Astrocyte of the spinal cord (primary cell): ENCODE measurements at places on chromosomes 2 and 18.

- DNase-seq = no peak
Measured at GRCh38 chr2:159938395-159938794, 124.0 kb downstream of the PLA2R1 start.

- DNase-seq = peak; percentile 82
Measured at GRCh38 chr2:220104871-220105351, 477.5 kb downstream of the SLC4A3 start.

DNA sequence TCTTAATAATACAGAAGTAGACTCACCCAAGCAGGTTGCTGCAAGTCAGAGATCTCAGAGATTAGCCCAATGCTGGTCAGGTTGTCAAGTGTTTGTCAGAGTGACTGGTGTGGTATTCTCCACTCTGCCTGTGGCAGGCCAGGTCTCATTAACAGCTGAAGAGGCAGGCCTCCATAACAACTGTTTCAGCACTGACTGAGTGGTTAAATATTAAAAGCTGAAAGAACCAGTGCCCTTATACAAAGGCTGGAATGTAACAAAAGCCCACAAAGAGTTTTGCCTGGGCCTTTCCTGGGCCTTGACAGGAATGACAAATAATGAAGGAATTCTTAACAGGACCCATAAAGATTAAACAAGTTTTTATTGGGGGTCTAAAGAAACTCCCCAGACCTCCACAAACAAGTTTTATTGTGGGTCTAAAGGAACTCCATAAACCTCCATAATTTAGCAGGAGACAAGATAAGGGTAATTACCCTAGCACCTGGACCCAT, 26.8 kb downstream of the SULT1C2 start:
- DNase-seq = no peak

- no peak for DNase-seq
Measured at GRCh38 chr18:70074116-70074515, 126.4 kb upstream of the CD226 start.

DNA sequence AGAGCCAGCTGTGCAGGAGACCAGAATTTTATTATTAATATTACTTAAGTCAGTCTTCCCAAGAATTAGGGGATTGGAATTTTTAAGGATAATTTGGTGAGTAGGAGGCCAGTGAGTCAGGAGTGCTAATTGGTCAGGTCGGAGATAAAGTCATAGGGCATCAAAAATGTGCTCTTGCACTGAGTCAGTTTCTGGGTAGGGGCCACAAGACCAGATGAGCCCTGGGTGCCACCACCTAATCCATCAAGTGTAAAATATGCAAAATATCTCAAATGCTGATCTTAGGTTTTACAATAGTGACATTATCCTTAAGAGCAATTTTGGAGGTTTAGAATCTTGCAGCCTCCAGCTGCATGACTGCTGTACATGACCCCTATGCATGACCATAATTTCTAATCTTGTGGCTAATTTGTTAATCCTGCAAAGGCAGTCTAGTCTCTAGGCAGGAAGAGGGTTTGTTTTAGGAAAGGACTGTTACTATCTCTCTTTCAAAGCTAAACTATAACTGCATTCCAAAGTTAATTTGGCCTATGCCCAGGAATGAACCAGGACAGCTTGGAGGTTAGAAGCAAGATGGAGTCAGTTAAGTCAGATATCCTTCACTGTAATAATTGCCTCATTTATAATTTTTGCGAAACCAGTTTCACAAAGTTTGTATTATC, 215.9 kb downstream of the RNF152 start:
- no peak for DNase-seq

DNA sequence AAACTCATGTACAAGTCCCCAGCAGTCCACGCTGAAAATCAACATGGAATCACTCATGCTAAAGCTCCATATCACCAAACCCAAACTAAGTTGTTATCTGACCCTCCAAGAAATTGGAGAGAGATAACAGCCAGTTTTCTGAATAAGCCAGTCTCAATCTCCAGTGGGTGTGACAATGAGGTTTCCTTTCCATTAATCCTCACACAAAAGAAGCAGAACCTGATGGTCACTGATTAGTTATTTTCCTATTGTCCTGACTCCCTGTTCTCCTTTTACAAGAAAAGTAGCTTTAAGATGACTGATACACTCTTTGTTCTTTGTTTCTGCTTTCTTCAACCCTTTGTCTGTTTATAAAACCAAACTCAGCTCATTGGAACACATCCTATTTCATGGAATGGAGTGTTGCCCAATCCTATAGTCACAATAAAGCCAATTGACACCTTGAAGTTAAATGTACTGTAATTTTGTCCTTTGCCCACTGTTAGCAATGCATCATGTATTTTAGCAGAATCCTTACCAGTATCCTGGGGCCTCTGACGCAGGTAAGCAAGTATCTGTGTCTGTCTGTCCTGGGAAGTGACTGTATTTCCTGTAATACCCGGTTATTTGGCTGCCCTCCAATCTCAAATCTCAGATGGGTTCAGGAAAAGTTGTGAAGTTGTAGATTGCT, 30.6 kb upstream of the SH3RF3 start:
- DNase-seq = peak; percentile 19

GRCh38 chr2:158486150-158486969, 29.6 kb downstream of the PKP4 start:
- no peak for DNase-seq

DNA sequence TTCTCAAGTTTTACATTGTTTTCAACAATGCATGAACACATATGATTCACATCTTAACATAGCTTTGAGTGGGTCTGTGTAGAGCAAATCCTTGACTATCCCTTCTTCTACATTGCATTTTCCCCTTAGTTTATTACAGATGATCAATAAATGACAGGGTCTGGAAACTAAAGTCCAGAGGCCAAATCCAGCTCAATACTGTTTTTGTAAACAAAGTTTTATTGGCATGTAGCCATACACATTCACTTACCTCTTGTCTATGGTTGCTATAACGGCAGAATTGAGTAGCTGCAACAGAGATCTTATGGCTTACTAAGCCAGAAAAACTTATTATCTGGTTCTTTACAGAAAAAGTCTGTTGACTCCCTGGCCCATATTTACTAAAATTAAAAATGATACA, 12.8 kb downstream of the FANCL start:
- DNase-seq = no peak

GRCh38 chr2:85133751-85134254, 611 bp downstream of the TCF7L1 start:
- DNase-seq = peak; percentile 40

DNA sequence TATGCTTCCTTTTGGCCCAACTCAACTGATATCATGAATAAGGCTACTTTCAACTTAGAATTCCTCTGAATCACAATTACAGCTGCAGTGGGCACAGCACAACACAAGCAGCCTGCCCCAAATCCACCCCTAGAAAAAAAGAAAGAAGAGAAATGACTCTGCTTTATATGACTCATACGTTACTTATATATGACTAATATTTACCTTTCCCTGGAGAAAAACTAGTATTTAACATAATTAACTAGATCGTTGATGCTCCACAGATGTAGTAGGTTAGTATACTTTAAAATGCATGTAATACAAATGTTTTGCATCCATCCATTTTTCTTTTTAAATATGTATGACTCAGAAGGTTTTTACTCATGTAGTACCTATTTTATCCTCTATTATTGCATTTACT, 133.3 kb upstream of the UNC80 start:
- peak; percentile 76 for DNase-seq

- no peak for DNase-seq
Measured at GRCh38 chr2:174334781-174335251, at the start of gene SP9. Gene SP9, plus strand, starts transcription at chr2:174334954. Its CDS starts 139 bp downstream, at chr2:174335093.

- DNase-seq = no peak
Measured at GRCh38 chr2:171146633-171147032, 14.1 kb downstream of the TLK1 start.

GRCh38 chr2:43737097-43737854, 36.6 kb upstream of the DYNC2LI1 start:
- DNase-seq = peak; percentile 81

DNA sequence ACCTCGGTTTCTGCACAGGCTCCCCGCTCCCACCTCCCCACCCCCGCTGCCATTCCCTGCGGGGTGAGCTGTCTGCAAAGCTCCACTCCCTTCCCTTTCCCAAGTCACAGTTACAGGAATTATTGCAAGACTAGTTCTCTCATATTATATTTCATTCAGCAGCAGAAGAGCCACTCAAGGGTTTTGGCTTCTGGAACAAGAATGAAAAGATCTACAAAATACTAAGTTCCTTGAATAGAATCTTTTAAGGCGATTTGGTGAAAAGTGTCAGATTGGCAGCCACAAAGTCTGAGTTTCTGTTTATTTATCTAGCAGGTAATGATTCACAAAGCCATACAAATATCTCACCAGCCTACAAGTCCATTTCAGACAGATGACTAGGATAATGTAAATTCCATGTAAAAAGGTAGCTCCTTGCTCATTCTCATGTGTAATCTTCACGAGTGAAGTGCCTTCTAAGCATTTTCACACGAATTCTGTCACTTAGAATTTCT, 221.9 kb upstream of the RBBP8 start:
- peak; percentile 61 for DNase-seq

DNA sequence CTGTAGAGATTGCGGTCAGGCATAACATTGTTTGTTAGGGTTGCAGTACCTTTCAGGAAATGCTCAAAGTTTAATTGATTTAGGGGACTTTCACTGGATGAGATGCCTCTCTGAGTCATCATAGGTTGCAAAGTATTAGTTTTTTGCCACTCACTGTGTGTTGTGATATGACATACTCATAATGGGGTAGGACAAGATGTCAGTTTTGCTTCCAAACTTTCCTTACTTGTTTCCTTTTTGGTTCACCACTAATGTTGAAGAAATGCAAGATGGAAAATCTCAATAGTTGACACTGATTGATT, 35.0 kb upstream of the PTH2R start:
- DNase-seq = no peak

GRCh38 chr2:218876562-218877219, 4.0 kb upstream of the WNT10A start:
- DNase-seq = peak; percentile 71

DNA sequence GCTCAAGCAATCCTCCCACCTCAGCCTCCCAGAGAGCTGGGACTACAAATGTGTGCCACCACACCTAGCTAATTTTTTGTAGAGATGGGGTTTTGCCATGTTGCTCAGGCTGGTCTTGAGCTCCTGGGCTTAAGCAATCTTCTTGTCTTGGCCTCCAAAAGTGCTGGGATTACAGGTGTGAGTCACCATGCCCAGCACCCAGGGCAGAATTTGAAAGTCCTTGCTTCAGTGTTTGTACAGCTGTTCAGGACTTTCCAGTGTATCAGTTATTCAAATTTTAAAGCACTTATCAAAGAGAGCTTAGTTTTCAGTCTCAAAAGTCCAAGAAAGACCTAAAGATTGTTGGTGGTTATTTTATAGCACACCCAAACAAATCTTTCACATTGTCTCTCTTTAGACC, 43.6 kb upstream of the VPS54 start:
- DNase-seq = peak; percentile 71

DNA sequence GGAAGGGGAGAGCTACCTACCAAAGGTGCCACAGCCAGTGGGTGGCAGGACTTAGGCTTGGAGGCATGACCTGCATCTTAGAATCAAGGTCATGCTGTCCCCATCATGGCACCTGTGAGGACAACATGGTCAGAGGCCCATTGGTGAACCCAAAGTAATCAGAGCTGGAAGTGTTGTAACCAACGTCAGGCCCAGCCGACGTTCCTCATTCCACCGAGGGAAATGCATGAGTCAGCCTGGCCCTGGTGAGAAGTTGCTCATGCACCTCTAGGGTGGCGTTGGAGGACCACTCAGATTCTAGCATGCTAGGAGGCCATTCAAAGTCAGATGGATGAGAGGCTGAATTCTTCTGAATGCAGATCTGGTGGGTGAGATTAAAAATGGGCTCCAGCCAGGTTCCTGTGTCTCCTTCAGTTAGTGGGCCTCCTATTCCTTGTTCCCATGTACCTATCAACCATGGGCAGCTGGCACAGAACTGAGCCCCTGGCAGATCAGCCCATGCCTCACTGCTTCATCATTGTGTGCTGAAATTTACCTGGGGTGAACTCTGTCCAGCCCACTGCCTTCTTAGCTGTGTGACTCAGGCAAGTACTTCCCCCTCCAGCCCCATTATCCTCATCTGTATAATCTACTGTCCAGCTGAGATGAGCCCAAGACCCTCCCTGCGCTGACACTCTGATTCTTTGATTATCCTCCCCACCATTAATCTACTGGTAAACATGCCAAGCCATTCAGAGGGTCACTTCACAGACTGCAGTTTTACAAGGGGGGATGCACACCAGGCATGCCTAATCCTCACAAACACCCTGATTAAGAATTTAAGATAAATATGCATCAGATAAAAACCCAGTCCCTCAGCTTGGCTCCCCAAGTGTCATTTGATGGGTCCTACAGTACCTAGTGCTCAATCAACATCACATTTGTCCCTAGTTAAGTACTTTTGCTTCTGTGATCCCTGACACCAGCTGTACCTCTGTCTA, 14.0 kb downstream of the SLC14A2 start:
- peak; percentile 67 for DNase-seq

DNA sequence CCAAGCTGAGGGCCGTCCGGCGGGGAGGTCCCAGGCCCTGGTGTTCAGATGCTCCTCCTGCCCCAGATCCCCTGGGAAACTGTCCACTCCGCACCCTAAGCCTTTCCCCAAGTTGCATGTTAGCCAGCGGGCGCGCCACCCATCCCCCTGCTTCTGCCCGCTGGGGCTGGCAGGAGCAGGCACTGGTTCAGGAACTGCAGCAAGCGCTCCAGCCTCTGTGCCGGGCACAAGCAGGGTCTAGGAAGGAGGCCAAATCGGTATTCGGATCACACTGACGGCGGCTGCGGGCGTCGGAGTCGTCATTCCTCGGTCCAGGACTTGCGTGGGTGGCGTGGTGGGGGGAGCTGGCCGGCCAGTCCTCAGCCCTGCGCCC, 53.7 kb downstream of the FAM168B start:
- no peak for DNase-seq

DNA sequence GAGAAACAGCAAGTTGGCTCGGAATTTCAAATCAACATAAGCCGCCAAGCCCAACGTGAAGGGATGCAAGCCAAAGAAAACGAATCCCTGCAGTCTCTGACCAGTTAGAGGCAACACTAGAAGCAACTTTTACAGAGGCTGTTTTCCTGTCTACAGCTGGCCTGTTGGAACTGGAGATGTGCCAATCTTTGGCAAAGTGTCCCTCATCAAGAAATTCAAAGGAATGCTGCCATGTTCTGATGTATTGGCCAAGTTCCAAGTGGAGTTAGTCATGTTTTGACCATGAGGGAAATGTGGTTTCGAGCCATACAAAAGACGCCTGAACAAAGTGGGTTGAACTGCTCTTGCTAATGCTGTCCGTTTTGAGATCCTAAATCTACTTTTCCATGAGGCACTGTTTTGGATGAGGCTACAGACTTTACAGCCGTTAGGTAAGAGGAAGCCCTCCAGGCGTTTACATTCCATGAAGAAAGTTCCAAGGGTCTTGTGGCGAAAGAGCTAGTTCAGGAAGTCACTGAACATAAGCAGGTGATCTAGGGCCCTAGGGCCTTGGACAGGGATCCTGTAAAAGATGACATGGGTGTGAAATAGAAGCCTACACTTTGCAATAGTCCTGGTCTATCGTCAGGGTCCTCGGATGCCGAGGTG, 140.7 kb upstream of the PXDN start:
- peak; percentile 95 for DNase-seq

DNA sequence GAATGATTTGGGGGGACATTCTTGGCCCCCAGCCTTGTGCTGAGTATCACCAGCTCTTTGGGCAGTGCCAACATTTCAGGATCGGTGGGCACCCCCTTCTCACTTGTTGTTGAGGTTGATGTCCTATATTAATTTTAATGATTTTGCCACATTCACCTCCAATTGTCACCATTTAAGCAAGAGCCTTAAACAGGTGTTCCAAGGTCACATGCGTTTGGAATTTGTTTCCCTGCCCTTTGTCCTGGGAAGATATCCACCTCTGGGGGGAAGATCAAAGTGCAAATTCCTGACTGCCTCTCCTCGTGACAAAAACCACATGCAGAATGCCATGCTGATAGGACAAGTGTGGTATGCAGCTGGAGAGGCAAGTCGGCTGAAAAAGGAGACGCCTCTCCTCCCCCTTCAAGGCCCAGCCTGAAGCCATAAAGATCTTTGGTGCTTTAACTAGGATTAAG, 72.5 kb upstream of the ID2 start:
- DNase-seq = no peak
